Lung microvascular endothelial cell (primary cell): ENCODE measurements at places on chromosomes 3 and 15.

- no peak for DNase-seq
Measured at GRCh38 chr3:58668247-58668646, 1.7 kb upstream of the FAM3D start.

DNA sequence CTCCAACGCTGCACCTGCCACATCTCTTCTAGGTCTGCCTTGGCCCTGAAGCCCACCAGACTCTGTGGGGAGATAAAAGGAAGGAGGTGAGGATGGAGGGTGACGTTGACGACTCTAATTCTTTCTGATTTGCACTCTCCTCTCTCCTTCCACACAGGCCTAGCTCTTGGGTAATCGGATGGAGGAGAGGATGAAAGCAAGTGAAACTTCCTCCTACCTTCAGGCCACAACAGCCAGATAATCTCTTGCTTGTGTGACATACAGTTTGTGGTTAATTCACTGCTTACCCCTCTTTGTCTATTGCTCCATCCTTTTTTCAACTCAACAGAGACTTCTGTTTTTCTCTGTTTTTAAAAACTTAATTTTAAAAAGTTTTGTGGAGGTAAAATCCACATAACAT is 208.1 kb downstream of the SV2B start:
- DNase-seq, result no peak

GRCh38 chr3:16069149-16069922 is 105.1 kb upstream of the GALNT15 start:
- DNase-seq, result peak; percentile 86

- DNase-seq, result no peak
Measured at GRCh38 chr3:105284876-105285275, 81.8 kb upstream of the ALCAM start.
